ENCODE measurements at places on chromosomes 16 and 17.

GRCh38 chr16:15054357-15055140 lies 1.3 kb downstream of the NTAN1 start:
- DNase-seq: no peak

DNA sequence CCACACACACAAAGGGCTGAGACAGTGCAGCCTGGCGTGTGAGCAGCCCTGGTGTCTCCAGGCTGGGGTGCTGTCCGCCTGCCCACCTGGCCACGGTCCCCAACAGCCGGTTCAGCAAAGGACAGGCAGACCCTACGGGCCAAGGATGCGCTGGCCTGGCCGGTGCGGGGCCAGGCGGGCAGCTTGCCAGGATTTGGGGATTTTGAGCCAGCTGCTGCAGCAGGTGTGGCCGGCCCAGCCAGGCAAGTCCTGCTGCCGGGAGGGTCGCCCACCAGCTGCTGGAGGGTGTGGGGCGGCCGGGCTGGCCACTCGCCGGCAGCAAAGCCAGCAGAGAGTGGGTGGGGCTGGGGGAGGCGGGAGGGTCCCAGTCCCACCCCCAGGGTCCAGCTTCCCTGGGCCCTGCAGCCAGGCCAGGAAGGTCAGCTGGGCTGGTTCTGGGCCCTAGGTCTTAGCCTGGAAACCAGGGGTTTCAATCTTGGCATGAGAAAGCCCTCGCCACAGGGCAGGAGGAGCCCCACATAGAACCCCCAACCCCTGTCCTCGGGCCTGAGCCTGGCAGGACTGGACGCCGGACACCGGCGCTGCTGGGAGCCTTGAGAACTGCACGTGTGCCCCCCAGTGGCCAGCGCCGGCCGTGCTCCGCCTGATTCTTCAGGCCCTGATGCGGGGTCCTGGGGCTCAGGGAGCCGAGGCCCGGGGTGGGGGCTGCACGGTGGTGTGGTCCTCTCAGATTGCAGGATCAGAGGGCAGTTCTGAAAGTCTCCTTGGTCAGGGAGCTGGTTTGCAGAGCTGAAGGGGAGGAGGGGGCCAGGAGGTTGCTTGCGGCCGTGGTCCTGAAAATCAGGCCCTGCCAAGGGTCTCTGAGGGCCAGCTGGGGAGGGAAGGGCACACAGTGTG lies 17.6 kb upstream of the SSTR5 start:
- peak; percentile 51 for DNase-seq

GRCh38 chr16:11302977-11303376 lies 21.8 kb upstream of the PRM1 start:
- DNase-seq: no peak

- no peak for DNase-seq
Observed at GRCh38 chr16:48378836-48379235, 6.4 kb downstream of the SIAH1 start.

DNA sequence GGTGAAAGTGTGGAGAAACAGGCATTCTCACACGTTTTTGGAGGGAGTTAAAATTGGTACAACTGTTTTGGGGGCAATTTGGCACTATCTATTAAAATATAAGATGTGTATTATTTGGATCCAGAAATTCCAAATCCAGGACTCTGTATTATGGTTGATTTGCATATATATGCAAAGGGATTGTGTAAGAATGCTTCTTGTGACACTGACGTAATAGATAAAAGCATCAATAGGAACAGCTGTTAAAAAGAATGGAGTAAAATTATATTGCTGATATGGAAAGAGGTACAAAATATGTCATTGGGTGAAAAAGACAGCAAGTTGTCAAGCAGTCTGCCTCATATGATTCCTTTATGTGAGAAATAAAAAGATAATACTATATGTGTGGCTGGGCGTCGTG lies 17.3 kb downstream of the FA2H start:
- DNase-seq: no peak

GRCh38 chr16:81143921-81144471 lies 47.8 kb upstream of the GCSH start:
- DNase-seq: no peak

- DNase-seq: no peak
Observed at GRCh38 chr17:4632581-4632920, 8.9 kb downstream of the ALOX15 start.

DNA sequence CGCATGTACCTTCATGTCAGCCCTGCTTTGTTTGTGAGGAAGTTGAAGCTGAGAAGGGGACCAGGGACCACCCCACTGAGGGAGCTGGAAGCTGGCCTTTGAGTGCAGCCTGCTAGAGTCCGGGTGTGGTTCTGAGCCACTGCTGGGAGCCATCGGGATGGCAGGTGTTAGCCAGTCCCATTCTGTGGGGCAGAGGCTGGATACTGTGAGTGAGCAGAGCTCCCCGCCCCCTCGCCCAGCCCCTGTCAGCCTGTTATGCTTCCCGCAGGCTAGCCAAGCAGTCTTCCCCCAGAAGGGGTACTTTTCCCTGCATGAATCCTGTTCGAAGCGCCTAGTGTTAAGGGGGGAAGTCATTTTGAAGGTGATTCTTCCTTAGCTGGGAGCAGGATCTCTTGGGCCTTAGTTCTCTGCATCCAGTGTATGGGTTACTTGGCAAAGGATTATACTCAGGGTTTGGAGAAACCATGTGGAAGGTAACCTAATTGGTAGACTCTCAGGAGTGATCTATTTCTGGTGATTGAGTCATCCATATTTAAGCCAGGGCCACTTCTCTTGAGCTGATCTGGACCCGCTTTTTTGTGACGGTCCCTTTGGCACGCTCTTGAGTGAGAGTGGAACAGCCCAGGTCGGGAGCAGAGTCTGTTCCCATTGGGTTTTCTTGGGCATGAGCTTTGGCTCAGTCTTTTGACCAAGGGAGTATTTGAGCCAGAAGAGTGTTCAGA lies 23.8 kb downstream of the AKAP1 start:
- DNase-seq: no peak

- DNase-seq: no peak
Observed at GRCh38 chr16:25007284-25007984, 7.7 kb downstream of the ARHGAP17 start.

GRCh38 chr17:13212860-13213259 lies 195.0 kb upstream of the ELAC2 start:
- DNase-seq: no peak

GRCh38 chr17:74017466-74017865 lies 186.0 kb upstream of the RPL38 start:
- DNase-seq: no peak

GRCh38 chr17:73827627-73828291 lies 183.5 kb upstream of the SDK2 start:
- DNase-seq: no peak

GRCh38 chr17:29048440-29049368 lies 5.8 kb downstream of the PIPOX start:
- no peak for DNase-seq

DNA sequence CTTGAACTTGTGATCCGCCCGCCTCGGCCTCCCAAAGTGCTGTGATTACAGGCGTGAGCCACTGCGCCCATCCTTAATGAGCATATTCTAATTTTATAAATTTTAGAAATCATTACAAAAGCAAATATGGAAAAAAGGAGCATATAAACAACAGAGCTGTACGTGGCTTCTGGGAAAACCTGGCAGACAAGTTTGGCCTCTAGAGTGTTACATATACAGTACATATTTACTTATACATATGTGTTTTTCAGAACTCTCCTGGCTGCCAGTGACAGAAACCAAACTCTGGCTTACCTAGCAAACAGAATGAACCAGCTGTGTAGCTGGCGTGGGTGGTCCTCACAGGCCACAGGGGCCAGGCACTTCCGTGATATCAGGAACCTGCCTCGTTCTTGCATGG lies 10.1 kb downstream of the DRC3 start:
- no peak for DNase-seq

DNA sequence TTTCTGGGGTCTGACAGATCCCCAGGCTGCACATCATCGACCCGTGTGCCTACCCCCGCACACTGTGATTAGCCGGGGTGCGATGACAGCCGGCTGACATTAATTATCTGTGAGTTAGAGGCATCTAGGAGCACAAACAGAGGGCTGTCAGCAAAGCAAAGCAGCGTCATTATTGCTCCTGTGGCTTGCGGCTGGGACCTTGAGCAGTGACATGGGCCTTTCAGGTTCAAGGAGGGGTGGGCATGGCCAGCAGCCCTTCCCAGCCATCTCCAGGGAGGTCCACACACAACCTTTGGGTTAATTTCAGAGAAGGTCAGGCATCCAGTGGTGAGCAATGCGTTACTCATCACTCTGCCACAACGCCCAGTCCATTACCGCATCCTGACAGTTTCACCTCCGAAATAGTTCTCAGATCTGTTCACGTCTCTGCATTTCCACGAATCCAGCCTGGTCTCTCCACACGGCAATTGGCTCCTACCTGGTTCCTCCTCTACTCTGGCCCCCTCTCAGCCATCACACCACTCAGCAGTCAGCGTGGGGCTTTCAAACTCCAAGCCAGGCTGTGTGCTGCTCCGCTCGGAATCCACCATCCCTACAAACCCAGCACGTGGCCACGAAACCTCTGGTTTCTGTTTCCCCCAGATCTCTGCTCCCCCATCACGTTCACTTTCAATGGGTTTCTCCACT lies 249.7 kb upstream of the C16orf82 start:
- no peak for DNase-seq

GRCh38 chr17:43574348-43574747 lies 28.2 kb upstream of the ETV4 start:
- DNase-seq: no peak

DNA sequence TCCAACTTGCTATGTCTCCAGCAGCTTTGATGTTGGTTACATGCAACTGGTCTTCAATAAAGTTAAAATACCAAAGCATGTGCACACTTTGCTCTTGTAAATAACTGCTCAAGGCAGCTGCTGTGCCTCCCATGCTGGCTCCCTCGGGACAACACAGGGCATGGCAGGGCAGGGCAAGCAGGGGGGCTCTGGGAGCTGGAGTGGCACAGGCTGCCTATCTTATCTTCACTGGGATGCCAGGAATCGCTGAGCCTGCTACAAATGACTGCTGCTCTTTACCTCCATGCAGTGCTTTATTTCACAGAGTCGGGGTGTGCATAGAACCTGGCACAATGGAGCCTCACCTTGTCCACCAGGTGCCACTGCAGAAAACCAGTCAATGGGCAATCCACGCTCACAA lies 21.8 kb downstream of the PEMT start:
- DNase-seq: no peak

DNA sequence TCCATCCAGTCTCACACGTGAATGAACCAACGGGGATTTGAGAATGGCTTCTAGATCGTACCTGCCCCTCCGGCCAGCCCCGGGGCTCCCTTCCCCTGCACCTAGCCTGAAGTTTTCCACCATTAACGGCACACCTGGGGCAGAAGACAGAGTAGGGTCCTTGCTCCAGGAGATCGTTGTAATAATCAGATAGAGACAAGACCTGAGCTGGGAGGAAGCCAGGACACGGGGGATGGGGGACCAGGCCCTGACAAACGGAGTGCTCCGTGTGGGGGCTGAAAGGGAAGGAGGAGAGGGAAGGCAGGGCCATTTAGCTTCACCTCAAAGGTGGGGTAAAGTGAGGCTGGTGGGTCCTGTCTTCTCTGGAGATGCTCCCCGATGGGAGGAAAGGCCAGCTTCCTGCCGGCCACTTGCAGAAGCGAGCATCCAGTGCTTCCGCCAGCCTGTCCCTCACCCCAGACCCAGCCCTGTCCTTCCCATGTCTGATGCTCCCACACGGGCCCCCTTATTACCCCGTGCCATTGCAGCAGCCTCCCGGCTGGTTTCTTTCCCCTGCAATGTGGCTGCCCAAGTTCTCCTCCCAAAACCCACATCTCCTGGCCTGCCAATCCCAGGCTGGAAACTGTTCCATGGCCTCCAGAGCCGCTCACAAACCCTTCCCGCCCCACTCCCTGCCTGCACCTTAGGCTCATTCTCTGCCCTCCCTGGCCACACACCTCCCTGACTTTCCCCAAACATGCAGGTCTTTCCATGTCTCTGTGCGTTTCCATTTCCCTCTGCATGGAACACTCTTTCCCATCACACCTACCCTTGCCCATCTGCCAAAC lies 79.3 kb downstream of the MRC2 start:
- DNase-seq: no peak

DNA sequence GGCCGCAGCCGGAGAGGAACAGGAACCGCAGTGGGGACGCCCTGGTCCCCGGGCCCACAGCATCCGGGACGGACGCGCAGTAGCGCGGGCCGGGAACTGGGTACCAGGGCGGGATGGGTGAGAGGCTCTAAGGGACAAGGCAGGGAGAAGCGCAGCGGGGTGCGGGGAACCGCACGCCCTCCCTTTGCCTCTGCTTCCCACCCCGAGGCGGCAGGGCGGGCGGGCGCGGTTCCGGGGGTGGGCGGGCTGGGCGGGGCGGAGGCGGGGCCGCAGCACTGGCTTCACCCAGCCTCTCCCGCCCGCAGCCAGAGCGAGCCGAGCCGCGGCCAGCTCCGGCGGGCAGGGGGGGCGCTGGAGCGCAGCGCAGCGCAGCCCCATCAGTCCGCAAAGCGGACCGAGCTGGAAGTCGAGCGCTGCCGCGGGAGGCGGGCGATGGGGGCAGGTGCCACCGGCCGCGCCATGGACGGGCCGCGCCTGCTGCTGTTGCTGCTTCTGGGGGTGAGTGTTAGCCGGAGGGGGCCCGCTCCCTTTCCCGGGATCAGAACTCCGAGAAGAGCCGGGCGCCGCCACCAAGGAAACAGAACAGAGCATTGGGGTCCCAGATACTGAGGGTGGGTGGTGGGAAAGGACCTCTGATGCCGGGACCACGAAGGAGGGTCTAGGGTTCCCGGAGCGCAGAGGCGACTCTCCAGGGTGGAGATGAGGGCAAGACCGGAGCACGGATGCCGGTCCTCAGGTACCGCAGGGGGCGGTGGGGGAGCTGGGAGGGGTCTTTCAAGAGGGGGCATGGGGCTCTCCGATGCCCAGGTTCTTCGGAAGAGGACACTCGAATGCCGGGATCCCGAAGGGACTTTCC lies at the start of gene NGFR:
NGFR (plus strand) TSS at position 308 of the 856 bp plus-strand sequence; CDS start at position 433, 125 bp downstream.
- DNase-seq: no peak

DNA sequence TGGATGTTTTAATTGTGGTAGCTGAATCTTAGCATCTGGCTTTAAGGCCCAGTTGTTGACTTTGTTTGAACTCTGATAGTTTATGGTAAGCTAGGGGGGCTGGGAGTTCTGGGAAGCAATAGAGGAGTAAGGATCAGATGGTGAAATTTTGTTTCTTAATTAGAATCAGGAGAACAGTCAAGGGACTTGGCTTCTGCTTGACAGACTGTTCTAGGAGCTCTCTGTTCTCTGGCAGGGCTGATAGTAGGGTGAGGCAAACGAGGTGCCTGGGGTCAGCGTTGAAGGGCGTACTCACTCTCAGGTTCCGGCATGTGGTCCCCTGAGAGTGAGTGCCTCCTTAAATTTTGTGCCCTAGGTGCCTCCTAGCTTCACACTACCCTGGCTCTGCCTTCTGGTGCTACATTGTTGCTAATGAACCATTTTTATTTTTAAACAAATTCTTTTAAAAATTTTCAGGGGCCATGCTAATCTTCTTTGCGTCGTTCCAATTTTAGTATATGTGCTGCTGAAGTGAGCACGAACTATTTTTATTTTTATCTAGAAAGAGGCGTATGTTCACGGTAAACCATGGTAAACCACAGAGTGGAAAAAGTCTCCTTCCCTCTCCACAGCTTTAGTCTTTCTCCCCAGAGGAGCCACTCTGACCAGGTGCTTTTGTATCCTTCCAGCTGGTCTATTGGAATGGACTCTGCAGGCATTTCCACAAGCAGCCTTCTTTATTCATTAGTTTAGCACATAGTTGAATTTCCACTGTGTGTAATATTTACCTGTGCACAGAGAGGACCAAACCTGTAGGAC lies 19.7 kb downstream of the SLC7A6 start:
- no peak for DNase-seq
